ENCODE measurements at places on chromosomes 3 and 15. TPM values are rescaled to one million over a fixed set of nuclear protein-coding genes. Genes with fewer than 3 reads are reported as not detected.

The LRRC57 gene
- 15.2 TPM for total RNA-seq

The SAMD7 gene
- total RNA-seq, result not detected

The FBLN2 gene
- total RNA-seq, result 0.05 TPM

DNA sequence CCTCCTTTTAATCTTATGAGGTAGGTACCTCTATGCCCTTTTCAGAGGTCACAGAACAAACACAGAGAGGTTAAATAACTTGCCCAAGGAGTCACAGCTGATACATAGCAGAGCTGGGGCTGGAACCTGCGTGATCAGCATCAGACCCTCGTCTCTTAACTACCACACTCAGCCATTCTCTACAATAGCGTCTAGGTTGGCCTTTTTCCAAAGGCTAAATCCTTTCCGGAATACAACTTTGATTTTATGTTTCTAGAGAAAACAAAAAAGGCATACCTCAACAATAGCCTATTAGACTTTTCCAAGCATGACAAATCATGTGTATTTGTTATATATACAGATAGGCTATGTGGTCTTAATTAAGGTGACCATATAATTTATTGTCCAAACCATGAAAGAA lies 187.2 kb downstream of the RORA start:
- no peaks in the 10 kb centered on the region for H3K4me1 ChIP-seq
- no peaks in the 10 kb centered on the region for H3K36me3 ChIP-seq
- DNase-seq, result no peak
- H3K27me3 ChIP-seq, result peaks cover 16% of the 10 kb centered on the region
- no peak overlapping the region for H3K27ac ChIP-seq

DNA sequence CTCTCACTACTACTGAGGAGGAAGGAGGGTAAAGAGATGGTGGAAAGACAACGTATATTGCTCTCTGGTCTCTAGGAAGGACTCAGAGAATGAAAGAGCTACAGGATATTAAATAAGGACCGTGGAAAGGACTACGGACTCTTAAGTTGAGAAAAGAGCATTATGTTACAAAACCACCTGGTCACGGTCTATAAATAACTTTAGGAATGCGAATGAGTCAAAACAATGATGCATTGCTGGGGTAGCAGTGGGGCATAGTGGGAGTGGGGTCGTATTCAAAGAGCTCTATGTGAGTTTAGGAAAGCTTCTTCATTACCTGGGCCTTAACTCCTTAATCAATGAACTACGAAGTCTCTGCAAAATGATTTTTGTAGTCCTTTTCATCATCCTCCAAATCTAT lies 295.7 kb upstream of the SOX14 start:
- H3K27ac ChIP-seq, result no peak overlapping the region
- no peaks in the 10 kb centered on the region for H3K4me1 ChIP-seq
- H3K27me3 ChIP-seq, result no peaks in the 10 kb centered on the region
- H3K36me3 ChIP-seq, result no peaks in the 10 kb centered on the region

GRCh38 chr3:64799606-64800005 lies 111.8 kb upstream of the ADAMTS9 start:
- H3K4me1 ChIP-seq, result no peaks in the 10 kb centered on the region
- no peak for DNase-seq
- no peaks in the 10 kb centered on the region for H3K27me3 ChIP-seq

- H3K4me3 ChIP-seq, result no peak overlapping the region
- no peak overlapping the region for H3K27ac ChIP-seq
- peaks cover 21% of the 10 kb centered on the region for H3K4me1 ChIP-seq
- H3K27me3 ChIP-seq, result peaks cover 39% of the 10 kb centered on the region
- DNase-seq, result no peak
Measured at GRCh38 chr15:71679793-71680353, 130.5 kb upstream of the NR2E3 start.

DNA sequence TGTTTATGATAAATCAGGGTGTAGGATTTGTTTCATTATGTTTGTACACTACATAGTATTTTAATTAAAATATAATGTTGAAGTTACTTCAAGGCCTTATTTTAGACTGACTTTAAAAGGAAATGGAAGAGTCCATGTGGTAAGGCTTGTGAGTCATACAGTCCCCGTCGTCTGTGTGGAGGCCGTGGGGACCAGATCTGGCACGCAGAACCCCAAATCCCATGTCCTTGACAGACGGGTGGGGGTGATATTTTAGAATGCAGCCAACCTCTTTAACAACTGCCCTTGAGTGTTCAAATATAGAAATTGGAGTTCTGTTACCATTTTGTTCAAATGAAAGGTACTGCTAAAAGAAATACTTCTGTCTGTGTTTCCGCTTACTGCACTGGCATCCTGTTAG lies 35.8 kb downstream of the ABHD17C start:
- H3K4me3 ChIP-seq, result no peak overlapping the region
- H3K36me3 ChIP-seq, result no peaks in the 10 kb centered on the region

Measured in activated CD4-positive, alpha-beta T cell treated with anti-CD3 and anti-CD28 coated beads for 36 hours (primary cell).